ENCODE measurements at places on chromosomes 2 and 18. TPM values are rescaled to one million over a fixed set of nuclear protein-coding genes. Genes with fewer than 3 reads are reported as not detected.

Gene PROM2
- polyA plus RNA-seq: 31.0 TPM

Gene RNU2-63P
- polyA plus RNA-seq: not detected

Gene ANKZF1
- polyA plus RNA-seq: 38.8 TPM

Gene TRIM54
- 3.9 TPM for polyA plus RNA-seq

Gene CASP8
- polyA plus RNA-seq: 15.2 TPM

Gene FIGN
- polyA plus RNA-seq: 9.5 TPM

Gene SERPINB11
- polyA plus RNA-seq: not detected

Gene TMEM178A
- 75.6 TPM for polyA plus RNA-seq

Gene TMEM18
- 60.9 TPM for polyA plus RNA-seq

Gene SNX17
- polyA plus RNA-seq: 114 TPM

Gene CENPA
- polyA plus RNA-seq: 16.9 TPM

Gene PSMA8
- not detected for polyA plus RNA-seq

Gene NAB1
- polyA plus RNA-seq: 64.3 TPM

Gene CD207
- 0.07 TPM for polyA plus RNA-seq

Gene CFAP65
- polyA plus RNA-seq: 0.40 TPM

Gene TRABD2A
- polyA plus RNA-seq: 0.46 TPM

Gene GKN1
- polyA plus RNA-seq: not detected

Gene ABCG8
- polyA plus RNA-seq: 0.79 TPM

Gene ALPG
- not detected for polyA plus RNA-seq

Gene CD226
- 4.0 TPM for polyA plus RNA-seq

Gene OR6B2
- not detected for polyA plus RNA-seq

Gene DUSP2
- polyA plus RNA-seq: 2.8 TPM

Gene SCN2A
- polyA plus RNA-seq: 1.7 TPM

Gene PROC
- 5.4 TPM for polyA plus RNA-seq

Gene SMARCAL1
- 28.3 TPM for polyA plus RNA-seq

Gene POMC
- 5.8 TPM for polyA plus RNA-seq

Gene HES6
- polyA plus RNA-seq: 4.5 TPM
